Vagina (tissue), 2 donors: ENCODE measurements at places on chromosomes 13 and 19.

DNA sequence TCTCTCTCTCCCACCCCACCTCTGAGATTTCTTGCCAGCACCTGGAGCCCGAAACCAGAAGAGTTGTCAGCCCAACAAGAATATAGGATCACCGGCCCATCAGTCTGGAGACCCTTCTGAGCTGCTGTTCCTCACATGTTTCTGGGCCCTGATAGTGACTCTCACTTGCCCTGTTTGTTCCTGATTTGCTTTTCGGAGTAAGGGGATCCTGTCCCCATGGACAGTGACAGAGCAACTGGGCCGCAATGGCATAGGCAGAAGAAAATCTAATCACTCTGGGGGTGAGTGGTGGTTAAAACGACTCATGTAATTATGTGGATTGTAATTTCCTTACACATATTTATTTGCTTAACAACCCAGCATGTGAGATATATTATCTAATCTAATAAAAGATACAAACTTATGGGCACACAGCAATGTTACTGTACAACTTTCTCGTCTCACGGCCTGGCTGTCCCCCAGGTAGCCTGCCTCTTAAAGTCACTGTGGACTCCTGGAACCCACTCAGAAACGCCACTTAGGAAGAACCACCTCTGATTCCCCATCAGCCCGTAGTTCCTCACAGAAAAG lies 663 bp upstream of the SMAD9 start:
- DNase-seq: no peak

GRCh38 chr19:51127755-51128154 lies 3.0 kb downstream of the SIGLEC9 start:
- no peak for DNase-seq

- DNase-seq: no peak
Measured at GRCh38 chr19:782878-783668, 14.2 kb upstream of the PTBP1 start.

GRCh38 chr13:18948664-18949488 lies 232.7 kb downstream of the TUBA3C start:
- no peak for DNase-seq

DNA sequence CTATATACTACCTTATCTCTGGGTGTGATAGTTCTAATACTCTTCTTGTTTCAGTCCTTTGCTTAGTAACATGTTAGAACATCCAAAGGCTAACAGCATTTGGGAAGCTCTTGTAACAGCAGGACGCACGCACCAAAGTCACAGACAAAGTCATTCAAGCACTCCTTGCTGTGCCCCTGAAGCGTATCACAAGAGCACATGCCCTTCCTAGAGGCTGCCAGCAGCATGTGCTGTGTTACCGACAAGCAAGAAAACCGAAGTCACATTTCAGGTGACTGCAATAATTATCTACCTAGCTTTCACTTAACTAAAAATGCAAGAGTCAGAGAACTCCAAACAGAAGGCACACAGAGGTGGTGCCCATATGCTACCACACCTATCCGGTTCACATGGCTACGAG lies 194.1 kb downstream of the KLF12 start:
- DNase-seq: no peak

- DNase-seq: peak; percentile 43
Measured at GRCh38 chr13:29956853-29957252, 106.4 kb upstream of the UBL3 start.

DNA sequence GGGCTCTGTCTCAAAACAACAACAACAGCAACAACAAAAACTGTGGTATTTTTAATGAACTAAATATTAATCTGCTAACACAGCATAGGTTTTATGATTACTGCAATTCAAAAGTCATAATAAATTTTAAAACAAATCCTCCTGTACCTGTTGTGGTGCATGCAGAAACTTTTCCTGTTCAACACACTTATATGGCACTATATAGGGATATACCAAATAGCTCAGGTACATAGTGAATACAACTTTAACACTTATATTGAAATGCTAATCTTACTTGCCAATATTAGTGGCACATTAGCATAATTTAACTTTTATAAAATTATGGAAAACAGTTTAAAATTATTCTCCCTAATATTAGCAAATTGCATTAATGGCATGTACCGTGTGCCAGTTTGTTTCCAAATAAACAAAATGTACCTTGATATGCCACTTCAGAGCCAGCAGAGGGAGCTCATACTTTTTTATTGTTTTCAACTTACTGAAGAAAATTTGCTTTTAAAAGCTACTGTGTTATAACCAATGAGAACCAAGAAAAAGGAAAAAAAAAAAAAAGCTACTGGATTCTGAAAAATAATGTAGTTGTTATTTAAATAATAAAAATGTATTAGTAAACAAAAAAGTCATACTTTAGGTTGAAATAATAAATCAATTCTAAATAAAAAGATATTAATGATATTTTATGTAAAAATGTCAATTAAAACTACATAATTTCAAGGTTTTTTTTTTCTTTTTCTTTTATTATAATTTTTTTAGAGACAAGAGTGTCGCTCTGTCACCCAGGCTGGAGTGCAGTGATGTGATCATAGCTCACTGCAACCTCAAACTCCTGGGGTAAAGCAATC lies 18.0 kb upstream of the RBM26 start:
- no peak for DNase-seq

DNA sequence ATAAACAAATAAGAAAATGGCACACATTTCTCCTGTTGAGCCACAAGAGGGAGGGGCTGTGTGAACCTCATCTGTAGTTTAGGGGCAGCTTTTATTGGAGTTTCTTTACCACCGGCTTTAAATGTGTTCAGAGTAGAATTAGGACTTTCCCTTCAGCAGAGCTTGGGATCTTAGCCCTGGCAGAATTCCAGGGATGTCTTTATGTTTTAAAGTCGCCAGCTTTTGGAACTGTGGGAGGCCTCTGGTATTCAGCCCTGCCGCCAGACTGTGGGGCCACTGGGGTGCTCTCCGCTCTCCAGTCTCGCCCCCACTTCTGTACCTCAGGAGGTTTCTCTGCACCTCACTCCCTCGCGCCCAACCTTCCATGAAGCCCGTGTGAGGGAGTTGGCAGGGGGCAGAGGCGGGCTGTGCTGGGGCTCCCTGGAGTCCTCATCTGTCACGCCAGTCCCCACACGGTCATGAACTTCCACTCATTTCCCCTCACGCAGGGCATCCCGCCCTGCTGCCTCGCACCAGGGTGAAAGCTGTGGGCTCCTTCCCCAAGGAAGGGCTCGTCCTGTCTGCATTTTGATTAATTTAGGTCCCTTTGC lies 31.5 kb downstream of the CCDC8 start:
- DNase-seq: no peak

- no peak for DNase-seq
Measured at GRCh38 chr13:40692946-40693345, 26.5 kb upstream of the FOXO1 start.

DNA sequence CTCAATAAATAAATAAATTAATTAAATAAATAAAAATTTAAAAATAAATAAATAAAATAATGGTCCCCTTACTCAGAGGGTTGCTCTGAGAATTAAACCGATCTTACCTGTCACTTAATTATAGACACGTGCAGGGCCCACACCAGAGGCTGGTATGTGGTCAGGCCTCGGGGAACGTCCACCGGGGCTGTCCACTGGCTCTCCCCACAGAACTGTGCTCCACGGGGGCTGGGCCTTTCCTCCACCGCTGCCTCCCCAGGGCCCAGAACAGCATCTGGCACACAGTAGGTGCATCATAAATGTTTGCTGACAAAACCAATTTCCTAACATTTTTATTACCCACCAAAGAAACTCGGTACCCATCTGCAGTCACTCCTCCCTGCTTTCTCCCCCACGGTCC lies 69.2 kb downstream of the CEBPG start:
- no peak for DNase-seq

DNA sequence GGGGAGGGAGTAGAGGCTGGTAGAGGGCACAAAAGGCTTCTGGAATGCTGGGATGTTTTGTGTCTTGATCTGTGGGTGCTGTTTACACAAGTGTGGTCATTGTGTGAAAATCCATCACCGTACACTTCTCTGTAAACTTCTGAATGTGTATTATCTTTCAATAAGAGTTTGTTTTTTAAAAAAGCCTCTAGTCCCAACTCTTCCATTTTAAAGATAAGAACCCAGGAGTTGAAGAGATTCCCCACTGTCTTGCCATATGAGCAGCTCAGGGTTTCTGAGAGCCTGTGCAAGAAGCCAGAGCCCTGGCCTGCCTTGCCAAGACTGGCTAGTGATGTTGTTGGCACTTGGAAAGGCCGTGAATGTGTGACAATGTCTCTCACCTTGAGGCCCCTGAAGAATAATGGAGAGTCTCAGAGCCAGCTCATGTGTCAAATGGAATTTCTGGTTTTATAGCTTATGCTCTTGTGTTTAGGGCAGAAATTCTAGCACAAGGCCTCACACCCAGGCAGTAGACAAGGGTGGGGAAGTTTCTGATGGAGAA lies 57.5 kb upstream of the NPAS1 start:
- DNase-seq: no peak

- no peak for DNase-seq
Measured at GRCh38 chr13:73223372-73223781, 164.6 kb downstream of the KLF5 start.

DNA sequence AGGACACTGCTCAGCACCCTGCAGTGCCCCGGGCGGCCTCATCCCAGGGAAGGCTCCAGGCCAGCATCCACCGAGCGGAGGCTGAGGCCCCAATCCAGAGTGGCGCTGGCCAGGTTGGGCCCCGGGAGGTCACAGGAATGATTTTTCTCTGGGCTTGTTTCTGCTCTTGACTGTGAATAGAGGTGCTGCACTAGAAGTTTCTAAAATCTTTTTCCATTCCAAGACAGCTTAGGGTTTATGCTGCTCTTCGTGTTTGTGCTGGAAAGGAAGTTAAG lies 15.1 kb downstream of the KDM4B start:
- no peak for DNase-seq

GRCh38 chr19:1225440-1226226 lies 12.2 kb downstream of the CBARP start:
- DNase-seq: no peak

DNA sequence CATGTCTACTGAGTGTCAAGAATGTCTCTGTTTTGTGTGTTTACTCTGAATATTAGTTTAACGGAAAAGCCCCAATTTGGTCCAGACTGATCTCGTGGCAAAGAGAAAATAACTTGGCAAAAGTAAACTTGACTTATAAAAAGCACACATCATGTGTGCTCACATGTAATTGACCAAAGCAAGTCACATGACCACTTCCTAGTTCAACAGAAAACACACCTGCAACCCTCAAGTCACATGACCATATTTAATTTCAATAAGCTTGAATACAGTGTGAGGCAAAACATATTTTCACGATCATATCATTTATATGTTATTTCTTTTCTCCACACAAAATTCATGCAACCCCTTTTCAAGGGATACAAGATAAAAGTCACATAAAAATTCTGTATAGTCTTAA lies 662.4 kb downstream of the SLITRK1 start:
- no peak for DNase-seq

DNA sequence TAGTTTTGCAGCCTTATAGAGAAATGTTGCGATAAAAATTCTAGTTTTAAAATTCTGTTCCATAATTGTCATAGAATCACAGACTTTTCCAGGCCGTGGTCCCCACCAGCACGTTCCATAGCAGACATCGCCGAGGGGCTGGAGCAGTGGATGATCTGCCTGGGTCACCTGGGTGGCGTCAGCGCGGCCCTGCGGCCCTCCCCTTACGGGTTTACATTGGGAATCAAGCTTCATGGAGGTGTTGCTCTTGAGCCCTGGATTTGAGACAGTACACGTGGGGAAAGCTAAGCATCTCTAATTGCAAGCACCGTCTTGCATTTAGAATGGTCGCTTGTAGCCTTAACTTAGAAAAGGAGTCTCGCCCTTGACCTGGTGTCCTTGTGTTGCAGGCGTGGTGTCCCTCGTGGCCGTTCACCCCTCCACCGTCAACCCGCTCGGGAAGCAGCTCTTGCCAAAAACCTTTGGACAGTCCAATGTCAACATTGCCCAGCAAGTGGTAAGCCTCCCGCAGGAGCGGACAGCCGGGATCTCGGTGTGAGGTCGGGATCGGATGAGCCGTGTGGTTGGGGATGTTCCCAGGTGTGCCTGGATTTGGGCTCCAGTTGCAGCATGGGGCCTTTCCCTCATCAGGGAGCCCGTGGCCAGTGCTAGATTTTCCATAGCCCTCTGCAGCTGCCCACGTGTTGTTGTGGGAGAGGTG lies 35.1 kb downstream of the ATP4B start:
- DNase-seq: no peak

- DNase-seq: no peak
Measured at GRCh38 chr13:33797622-33798021, 20.3 kb upstream of the RFC3 start.

DNA sequence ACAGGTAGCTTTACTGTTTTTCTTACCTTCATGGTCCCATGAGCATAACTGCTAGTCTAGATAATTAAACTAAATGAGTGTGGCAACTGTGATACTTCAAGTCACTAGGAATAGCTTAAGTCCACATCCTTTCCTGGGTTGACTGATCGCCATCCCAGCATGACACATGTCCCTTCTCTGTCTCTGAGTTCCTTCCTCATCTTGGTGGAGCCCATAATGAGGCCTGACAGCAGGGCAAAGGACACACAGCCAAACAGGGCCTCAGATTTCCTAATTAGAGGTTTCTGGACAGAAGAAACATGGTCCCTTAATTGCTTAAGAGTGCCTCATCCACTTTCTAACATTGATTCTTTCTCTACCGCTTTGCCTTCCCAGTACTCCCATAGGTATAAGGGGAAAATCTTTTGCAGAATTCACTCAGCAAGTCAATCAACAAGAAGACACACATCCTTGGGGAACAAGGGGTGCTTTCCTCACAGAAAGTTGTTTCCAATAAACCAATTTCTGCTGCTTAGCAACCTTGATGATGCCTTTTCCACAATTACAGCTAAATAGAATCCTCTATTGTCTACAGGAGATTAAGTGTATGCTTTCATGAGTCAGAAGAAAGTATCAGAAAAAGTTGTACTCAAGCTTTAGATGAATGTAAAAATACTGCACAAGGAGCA lies 208.3 kb upstream of the SERP2 start:
- DNase-seq: no peak

- DNase-seq: no peak
Measured at GRCh38 chr13:91909617-91910016, 511.2 kb downstream of the GPC5 start.

DNA sequence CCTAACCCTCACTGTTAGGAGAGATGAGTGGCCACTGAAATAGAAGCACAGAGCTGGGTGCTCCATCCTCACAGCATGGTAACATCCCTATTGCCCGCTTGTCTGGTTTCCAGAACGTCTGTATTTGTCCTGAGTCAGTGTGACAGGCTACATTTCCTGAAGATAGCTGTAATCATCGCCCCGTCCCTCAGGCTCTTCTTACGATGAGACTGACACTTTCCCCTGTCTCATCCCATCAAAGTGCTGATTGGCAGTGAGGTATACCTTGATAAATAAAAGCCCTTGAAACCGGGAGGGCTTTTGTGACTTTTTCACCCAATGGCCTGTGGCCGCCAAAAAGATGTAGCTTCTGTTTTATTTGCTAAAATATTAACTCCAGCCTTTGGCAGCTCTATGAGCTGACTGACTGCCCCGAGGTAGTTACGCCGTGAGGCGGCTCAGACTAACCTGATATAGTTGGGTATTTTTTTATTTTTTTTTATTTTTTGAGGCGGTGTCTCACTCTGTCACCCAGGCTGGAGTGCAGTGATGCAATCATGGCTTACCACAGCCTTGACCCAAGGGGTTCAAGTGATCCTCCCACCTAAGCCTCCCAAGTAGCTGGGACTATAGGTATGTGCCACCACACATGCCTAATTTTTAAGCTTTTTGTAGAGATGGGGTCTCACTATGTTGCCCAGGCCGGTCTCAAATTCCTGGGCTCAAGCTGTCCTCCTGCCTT lies 5.7 kb upstream of the LRRC4B start:
- DNase-seq: no peak
